ENCODE measurements at places on chromosomes 12 and 14. TPM values are rescaled to one million over a fixed set of nuclear protein-coding genes. Genes with fewer than 3 reads are reported as not detected.

GRCh38 chr14:79117561-79117960 lies 947.4 kb downstream of the NRXN3 start:
- no peak for DNase-seq

- DNase-seq: no peak
These were observed 49.1 kb upstream of the MEG3 start for GRCh38 chr14:100776681-100777365.

GRCh38 chr14:91241863-91242262 lies 2.6 kb downstream of the GPR68 start:
- DNase-seq: no peak

DNA sequence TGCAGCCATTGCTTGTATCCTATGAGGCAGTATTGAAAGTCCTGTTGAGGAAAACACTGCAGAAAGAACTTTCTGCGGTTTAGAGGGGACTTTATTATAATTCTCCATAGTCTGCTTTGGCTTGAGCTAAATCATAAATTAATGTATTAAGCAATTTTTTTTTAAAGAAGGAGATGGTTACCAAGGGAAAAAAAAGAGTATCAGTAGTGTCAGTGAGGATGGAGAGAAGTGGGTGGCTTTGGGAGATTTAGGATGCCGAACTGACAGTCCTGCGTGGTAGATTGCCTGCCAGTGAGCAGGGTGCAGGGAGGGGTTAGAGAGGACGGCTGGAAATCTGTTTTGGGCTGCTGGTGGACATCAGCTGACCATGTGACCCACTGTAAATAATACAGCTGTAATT lies 96.8 kb downstream of the MYRFL start:
- no peak for DNase-seq

Gene LRRC10
- total RNA-seq: not detected

Measured in tibial nerve (tissue), 4 donors.